Activated naive CD4-positive, alpha-beta T cell (primary cell): ENCODE measurements at places on chromosomes 7 and 10.

- no peak for DNase-seq
Measured at GRCh38 chr10:45505311-45505710, 131.3 kb downstream of the ALOX5 start.

- DNase-seq: no peak
Measured at GRCh38 chr7:36995776-36996175, 271.5 kb upstream of the AOAH start.

DNA sequence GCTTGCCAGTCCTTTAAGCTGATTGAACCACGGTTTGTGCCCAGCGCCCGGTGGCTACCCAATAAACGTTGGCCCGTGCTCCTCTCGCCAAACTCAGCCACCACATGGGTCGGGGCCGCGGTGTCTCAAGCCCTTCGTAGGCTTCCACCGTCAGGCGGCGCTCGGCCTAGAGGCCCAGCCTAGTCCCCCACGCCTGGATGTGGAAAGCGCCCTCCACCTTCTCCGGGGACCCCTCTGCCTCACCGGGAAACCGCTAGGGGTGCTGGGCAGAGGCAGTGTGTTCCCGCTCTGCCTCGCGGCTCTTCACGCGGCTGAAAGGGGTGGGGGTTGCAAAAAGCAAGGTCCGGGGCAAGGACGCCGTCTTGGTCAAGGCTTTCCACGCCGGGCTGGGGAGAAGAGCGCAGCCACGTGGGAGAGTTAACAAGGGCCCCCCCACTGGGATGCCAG, 29.8 kb downstream of the LEP start:
- DNase-seq: no peak

GRCh38 chr7:23544913-23545354, 13.2 kb upstream of the TRA2A start:
- no peak for DNase-seq

- DNase-seq: no peak
Measured at GRCh38 chr7:30433506-30433905, 45.1 kb downstream of the NOD1 start.

- no peak for DNase-seq
Measured at GRCh38 chr7:108196004-108196403, 65.8 kb upstream of the LAMB4 start.

DNA sequence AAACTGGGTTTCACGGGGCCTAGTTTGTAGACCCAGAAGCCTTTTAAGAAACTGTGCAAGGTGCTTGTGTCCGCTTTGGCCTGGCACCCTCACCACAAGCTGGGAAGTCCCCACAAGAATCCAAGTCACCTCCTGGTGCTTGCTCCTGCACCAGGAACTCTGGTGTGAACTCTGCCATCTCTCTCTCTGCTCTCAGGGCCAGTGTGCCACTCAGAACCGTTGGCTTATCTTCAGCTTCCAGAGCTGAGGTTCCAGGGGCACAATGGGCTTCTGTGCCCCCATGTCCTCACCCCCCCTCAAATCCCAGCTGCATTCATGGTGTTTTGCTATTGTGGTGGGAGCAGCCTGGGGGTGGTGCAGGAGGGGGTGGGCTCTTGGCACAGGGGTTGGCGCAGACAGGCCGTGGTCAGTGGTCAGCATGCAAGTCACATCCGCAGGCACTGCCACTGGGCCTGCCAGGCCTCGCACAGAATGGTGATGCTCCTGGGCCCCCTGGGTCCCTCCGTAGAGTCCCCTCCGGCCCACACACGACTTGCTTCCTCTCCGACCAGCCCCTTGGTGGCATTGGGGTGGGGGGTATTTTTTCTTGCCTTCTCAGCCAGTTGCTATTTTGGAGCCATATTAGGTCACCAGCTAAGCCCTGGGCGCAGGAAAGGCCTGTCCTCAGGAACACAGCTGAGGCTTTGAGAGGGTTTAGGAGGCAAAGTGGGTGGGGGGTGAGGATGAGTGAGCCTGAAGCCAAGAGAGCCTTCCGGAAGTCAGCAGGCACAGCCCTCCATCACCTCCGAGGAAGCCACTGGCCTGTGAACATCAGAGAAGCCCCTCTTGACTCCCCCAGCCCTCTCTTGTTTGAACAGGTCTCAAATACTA, 3.0 kb downstream of the ZCCHC24 start:
- no peak for DNase-seq

GRCh38 chr10:93075369-93076221, 1.9 kb downstream of the CYP26A1 start:
- no peak for DNase-seq

DNA sequence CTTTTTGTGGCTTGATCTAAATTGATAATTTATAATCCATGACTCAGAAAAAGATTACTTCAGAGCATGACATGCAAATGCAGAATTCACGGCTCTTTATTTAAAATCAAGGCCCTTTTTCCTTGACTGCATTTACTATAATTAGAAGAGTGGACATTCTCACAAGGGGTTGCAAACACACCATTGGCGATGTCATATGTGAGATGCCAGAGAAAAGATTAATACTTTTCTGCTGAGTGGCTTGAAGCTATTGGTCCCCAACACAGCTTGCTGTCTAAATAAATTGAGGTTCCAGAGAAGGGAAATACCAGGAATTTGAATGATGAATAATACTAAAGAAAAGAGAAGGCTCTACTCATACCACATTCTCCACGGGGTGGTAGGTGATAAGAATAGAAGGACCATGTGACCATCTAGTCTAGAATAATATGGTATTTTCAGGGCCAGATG, 78.7 kb upstream of the ARID5B start:
- no peak for DNase-seq

DNA sequence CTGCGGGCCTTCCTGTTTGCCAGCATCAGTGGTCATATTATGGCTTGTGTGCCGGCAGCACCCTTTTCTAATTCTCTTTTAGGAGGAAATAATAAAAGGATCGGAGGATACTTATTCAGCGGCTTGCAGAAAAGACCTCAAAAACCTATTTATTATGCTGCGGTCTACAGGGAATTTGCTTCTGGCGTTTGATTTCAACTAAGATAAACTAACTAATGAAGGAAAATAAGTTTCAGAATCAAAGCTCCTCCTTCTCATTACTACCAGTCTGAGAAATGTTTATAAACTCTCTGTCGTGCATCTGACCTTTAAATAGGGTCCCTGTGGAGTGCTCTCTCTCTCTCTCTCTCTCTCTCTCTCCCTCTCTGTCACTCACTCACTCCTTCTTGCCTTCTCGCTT, 335.0 kb upstream of the GLI3 start:
- no peak for DNase-seq

GRCh38 chr10:10855151-10855581, 162.5 kb upstream of the CELF2 start:
- DNase-seq: no peak

- no peak for DNase-seq
Measured at GRCh38 chr7:78578686-78579085, 780.1 kb downstream of the PHTF2 start.

DNA sequence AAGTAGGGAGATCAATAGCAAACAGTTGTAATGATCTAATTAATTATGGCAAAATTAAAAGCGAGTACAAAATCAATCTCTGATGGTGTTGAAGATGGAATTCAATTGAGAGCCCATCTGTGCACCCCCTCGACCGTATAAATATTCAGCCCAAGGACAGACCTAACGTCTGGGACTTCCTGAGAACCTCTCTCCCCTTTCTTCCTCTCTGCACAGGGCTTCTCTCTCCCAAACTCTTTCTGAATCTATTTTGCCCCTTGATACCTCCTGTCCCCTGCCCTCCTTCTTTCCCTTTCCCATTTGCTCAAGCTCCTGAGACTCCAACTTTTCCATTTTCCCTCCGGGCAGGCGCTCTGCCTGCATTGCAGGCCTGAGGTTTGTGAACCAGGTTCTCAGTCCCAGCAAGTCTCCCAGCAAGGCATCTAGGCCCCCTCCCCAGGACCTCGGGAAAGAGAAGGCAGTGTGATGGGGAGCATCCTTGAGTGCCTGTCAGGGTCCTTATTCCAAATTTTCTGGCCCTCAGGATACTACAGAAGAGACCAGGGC, 8.5 kb upstream of the PAX2 start:
- DNase-seq: no peak

DNA sequence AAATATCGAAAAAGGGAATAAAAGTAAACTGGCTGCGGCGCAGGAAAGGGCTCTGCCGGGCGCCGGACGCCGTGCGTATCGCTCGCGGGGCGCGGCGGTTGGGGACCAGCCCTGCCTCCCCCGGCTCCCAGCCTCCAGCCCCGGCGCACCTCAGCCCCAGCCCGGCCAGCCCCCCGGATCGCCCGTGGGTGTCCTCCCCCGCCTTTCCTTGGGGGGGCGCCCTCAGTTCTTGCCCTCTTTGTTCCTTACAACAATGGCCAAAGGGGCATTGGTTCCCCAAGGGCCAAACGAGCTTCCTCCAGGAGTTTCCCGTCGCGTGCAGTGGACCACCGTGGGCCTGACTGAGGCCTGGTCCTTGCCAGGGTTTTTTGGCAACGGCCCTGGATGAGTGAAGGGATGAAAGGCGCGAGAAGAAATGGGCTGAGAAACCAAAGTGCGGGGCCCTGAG, 1.2 kb downstream of the MACROH2A2 start:
- no peak for DNase-seq

- no peak for DNase-seq
Measured at GRCh38 chr10:60534761-60535389, 145.2 kb upstream of the ANK3 start.

DNA sequence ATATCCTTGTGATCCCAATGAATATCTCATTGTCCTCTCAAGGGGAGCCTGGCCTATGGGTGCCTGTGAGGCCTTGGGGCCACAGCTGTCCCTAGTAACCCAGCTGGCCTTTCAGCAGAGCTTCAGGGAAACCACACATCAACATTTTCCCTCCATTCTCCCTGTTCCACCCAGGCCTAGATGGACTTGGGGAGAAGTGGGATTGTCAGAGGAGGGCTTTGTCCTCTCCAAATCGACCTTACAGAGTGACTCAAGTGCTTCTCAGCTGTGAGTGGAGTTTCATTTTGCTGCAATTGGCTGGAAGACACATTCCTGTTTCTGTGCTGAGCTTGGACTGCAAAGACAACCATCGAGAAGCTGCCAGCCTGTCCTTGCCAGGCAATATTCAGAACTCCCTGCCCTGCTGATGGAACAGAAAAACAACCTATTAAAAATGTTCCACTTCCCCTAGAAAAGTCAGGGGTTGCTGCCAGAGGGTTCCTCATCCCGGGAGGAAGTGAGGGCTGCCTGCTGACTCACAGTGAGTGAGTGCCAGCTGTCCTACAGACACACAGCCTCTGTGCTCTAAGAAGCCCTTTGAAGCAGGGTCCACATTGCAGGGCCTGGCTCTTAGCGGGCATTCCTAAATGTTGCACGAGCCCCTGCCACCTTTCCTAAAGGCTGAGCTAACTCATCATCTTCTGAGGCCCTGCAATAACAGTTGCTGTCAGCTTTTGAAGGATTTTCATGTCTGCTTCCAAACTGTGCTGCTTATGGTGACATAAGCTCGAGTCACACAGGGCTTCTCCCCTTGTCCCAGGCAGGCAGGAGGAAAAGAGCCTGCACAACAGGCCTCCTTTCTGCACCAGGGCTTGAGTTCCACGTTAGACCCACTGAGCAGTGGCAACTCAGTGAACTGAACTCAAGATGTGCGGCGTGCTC, 20.5 kb downstream of the STRA8 start:
- DNase-seq: no peak

GRCh38 chr7:69911337-69911736, 313.1 kb downstream of the AUTS2 start:
- DNase-seq: no peak

DNA sequence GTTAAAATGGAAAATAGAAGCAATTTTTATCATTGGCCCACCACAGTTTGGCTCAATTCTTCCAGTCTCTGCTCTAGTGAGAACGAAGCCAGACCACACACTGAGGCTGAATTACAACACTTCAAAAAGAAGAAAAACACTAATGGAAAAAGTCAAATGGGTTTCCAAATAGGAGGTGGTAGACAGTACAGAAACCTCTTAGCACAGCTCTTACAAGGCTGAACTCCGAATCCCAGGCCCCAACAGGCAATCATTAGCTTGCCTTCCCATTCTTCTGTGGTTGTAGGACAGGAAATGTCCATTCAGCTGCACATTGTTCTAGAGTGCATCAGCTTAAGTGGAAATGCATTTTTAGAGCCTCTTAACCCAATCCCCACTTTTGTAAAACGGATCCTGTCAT, 115.1 kb upstream of the MEOX2 start:
- DNase-seq: no peak

- no peak for DNase-seq
Measured at GRCh38 chr7:106954840-106955239, 89.7 kb upstream of the PRKAR2B start.

DNA sequence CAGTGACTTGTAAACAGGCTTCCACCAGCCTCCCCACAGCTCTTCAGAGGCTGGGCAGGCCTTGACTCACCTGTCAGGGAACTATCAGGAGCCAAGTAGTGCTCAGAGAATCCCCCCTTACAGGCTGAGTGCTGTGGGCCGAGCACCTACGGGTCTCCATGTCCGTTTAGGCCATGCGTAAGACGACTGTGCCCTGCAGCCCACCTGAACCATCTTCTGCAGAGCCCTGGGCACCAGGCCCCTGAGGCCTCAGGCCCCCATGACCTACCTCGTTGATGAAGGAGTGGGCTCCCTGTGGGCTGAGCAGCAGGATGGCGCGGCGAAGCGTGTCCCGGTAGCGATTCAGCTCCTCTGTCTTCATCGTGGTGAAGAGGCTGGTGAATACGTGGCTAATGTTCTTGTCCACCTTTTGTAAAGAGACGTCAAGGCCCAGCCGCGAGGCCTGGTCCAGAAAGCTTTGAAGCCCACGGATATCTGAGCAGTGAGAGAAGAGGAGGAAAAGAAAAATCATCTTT, 228.0 kb downstream of the GRID1 start:
- DNase-seq: no peak

GRCh38 chr7:91348711-91349110, 84.5 kb downstream of the FZD1 start:
- DNase-seq: no peak

DNA sequence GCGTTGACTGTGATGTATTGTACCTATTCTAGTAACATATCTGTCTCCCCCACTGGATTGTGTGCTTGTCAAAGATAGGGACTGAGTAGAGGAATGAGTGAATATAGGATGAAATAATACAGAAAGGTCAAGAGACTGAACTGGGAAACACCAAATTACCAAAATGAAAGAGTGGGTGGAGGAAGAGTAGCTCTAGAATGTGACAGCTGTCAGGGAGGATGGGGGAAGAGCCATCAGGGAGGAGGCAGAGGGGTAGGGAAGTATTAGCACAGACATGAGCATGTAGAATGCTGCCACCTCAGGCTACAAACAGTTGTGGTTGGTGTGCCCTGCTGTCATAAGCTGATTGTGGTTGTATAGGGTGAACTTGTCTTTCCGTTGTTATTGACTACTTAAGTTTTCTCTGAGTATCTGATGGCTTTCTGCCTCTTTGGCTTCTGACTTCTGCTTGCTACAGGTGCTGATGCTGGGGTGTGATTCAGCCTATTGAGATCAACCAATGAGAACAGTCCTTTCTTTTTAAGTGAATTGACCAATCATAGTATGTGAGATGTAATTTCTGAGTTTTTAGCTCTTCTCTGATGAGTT, 5.6 kb downstream of the CCSER2 start:
- DNase-seq: peak; percentile 32

- no peak for DNase-seq
Measured at GRCh38 chr10:36188080-36188453, 546.0 kb upstream of the FZD8 start.

DNA sequence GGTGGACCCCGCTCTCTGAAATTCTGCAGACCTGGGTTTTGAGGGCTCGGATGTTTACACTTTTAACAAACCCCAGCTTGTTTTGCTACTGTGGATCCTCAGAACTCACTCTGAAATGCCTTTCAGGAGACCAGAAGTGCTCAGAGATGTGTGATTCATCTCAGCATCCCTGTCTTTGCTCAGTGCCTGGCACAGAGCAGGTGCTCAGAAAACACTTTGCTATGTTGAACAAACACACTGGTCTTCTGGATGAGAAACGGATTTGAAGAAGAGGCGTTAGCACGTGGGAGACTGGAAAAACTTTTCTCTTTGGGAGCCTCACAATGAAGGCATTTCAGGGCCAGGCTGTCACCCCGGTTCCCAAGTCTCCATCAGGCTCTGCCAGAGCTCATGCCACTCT, 53.3 kb downstream of the SH3PXD2A start:
- DNase-seq: no peak
